ENCODE measurements at places on chromosomes 12 and 14.

GRCh38 chr14:29895591-29896083, 32.0 kb downstream of the PRKD1 start:
- no peak for DNase-seq

- DNase-seq = no peak
These were observed 9.7 kb downstream of the SLC35E3 start for GRCh38 chr12:68755536-68756243.

- DNase-seq = no peak
These were observed 41.9 kb downstream of the PSMA6 start for GRCh38 chr14:35333797-35334743.

- no peak for DNase-seq
These were observed 708.0 kb downstream of the BCL11B start for GRCh38 chr14:98564006-98564405.

DNA sequence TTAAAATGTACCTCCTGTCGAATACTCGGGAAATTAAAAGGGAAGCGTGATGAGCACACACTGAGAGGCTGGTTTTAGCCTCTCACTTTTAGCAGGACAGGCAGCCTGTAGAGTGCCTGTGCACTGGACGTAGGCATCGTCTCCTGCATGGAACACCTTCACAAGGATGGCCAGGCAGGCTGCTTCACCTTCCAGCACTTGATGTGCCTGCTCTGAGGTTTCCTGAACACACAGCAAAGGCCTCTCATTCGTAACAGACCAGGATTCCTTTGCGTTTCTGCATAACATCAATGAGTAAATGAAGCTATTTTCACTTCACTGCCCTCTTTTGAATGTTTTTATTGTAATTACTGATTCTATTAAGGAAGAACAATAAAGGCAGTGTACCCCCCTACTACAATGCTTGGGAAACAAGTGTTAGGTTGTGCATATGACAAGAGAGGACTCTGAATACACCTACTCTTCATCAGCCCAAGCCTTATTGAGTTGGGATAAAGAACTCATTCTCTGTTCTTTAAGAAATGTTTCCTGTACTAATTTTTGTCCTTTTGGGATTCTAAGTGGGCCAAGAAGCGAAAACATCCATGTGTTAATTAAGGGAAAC, 1077.6 kb upstream of the FOXG1 start:
- DNase-seq = no peak

- DNase-seq = no peak
These were observed 134.1 kb upstream of the KRAS start for GRCh38 chr12:25384893-25385248.

GRCh38 chr12:75020068-75020557, 189.5 kb downstream of the KCNC2 start:
- no peak for DNase-seq

GRCh38 chr12:69783365-69783764, 41.7 kb upstream of the MYRFL start:
- DNase-seq = no peak

DNA sequence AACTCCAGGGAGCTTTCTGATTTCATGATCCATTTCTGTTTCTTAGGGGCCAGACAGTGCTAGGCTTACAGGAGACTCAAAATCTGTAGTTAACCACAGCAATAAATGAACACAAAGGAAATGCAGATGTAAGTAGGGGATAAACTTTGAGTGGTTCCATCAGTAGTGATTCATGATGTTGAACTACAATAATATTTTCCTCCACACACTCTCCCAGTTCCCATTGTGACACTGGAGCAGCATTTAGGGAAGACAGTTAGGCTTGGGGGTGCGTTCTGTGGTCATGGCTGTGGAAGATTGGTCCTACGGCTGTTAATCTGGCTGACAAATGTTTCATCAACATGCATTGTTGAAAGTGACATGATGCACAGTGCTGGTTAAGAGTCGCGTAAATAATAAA, 66.9 kb downstream of the HMGA2 start:
- no peak for DNase-seq

GRCh38 chr14:56195704-56196103, 77.5 kb downstream of the PELI2 start:
- DNase-seq = no peak

- no peak for DNase-seq
These were observed 7.7 kb upstream of the SERPINA6 start for GRCh38 chr14:94330857-94331256.

GRCh38 chr14:99241325-99242010, 30.5 kb downstream of the BCL11B start:
- DNase-seq = no peak

DNA sequence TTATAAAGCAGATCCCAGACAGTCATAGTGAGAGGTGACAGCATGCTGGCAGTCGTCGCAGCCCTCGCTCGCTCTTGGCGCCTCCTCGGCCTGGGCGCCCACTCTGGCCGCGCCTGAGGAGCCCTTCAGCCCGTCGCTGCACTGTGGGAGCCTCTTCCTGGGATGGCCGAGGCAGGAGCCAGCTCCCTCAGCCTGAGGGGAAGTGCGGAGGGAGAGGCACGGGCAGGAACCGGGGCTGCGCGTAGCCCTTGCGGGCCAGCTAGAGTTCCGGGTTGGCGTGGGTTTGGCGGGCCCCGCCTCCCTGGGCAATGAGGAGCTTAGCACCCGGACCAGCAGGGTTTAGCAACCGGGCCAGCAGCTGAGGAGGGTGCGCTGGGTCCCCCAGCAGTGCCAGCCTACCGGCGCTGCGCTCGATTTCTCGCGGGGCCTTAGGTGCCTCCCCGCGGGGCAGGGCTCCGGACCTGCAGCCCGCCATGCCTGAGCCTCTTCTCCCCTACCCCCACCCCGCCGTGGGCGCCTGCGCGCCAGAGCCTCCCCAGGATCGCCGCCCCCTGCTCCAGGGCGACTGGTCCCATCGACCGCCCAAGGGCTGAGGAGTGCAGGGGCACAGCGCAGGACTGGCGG, 451.2 kb upstream of the DCN start:
- no peak for DNase-seq

DNA sequence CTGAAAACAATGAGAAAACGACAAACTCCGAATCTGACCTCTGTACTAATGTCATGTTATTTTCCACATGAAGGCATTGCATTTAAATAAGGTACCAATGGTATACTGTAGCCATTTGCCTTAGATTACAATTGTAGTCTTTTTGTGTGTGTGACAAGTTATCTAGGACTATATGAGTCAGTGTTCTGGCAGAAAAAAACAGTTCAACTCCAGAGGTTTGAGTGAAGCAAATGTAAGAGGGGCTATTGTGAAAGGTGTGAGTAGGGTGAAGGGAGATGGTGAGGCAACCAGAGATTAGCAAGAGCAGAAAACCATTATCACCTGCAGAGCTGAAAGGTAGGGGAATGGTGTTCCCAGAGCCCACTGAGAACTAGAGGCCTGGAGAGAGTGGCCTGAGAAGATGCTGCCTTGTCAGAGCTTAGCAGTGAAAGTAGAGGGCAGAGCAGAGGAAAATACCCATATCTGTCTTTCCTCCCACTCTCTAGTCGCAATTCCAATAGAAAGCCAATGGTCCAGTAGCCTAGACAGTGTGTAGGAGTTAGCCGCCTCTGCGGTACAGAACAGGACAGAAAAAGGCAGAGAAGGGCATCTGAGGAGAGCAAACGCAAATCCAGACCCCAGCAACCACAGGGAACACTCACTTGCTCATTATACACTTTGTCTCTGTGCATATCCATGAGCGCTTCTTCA, 112.2 kb downstream of the DYRK2 start:
- DNase-seq = no peak

- no peak for DNase-seq
These were observed 155.0 kb upstream of the C14orf180 start for GRCh38 chr14:104424406-104425072.

- no peak for DNase-seq
These were observed 11.2 kb upstream of the PYGL start for GRCh38 chr14:50955373-50956043.

DNA sequence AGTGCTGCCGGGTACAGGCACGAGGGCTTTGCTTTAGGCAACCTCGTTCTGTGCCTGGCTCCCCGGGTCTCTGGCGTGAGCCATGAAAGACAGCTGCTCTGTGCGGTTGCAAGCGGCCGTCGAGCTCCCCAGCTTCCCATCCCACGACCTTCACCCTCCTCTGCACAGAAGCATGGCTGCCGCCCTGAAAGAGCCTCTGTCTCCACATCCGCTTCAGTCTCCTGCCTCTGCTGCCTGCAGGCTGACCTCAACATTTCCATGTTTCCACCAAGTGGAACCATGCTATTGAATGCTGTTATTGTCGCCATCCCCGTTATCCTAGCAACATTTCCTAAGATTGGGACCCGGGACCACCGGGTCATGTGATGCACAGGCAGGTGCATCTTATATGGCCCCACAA, 57.1 kb downstream of the KDM2B start:
- DNase-seq = no peak

DNA sequence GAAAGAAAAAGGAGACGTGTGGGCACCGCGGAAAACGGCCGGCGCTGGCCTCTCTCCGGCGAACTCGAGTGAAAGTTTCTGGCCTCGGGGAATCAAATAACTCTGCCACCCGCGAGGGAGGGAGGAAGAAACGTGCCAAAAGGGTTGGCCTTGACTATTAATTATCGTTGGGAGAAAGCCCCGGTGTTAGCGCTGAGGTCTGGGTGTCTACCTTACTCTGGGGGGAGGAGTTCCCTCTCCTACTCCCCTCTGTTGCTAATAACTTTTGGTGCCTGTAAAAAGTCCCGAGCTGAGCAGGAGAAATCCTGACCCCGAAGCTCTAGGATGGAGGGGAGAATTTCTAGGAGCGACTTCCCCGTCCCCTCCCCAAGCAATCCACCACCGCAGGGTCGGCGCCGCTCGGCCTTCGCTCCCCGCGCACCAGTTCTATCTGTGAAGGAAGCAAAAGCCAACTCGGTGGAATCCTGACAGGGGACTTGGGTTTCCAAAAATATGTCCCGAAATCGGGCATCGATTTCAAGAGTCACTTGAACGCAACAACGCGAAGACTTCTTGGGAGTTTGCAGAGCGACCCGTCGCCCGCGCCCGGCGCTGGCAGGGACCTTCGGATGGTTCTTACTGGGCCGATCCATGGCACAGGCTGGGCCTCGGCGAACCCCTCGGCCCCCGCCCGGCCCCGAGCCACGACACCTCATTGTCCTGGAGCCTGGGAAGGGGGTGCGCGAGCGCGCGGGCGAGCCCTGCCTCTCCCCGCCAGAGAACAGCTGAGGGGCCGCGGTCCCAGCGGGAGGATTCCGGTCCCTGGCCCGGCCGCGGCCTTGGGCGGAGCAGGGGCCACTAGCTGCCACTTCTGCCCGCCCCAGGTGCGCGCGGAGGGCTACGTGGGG, 1.7 kb downstream of the OTX2 start:
- no peak for DNase-seq

All from activated naive CD4-positive, alpha-beta T cell (primary cell).